ENCODE measurements at places on chromosomes 7 and 10.

GRCh38 chr10:132460691-132461090, 63.7 kb downstream of the PWWP2B start:
- no peak for DNase-seq

GRCh38 chr7:116679500-116679899, 7.5 kb downstream of the MET start:
- DNase-seq = no peak

- DNase-seq = peak; percentile 98
These were observed 551.7 kb downstream of the GRM8 start for GRCh38 chr7:126700807-126701604.

GRCh38 chr10:9786576-9786975, 1231.1 kb upstream of the CELF2 start:
- DNase-seq = peak; percentile 83

DNA sequence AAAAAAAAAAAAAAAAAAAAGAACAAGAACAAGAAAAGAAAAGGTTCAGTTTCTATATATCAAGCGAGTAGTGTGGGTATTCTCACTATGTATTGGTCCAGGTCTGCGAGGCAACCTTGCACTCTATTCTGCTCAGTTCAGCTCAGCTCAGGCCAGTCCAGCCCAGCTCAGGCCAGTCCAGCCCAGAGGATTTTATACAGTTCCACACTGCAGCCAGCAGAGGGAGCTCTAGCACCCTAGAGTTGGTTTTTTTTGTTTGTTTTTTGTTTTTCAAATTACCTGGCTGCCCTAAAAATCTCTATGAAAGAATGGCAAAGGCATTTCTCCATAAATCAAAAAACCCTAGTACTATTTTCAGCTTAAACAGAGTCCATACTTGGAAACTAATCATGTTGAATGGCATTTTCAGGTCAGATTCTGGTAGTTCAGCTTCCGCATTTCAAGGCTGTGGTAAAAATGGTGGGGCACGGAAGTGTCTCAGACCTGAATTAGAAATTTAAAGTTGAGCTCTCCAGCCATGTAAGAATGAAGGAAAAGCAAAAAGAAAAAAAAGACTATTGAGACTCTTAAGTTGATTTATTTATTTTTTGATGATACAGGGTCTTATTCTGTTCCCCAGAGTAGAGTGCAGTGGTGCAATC, 55.2 kb upstream of the GSDME start:
- peak; percentile 43 for DNase-seq

- DNase-seq = no peak
These were observed 327.5 kb upstream of the PHF14 start for GRCh38 chr7:10646194-10646593.

DNA sequence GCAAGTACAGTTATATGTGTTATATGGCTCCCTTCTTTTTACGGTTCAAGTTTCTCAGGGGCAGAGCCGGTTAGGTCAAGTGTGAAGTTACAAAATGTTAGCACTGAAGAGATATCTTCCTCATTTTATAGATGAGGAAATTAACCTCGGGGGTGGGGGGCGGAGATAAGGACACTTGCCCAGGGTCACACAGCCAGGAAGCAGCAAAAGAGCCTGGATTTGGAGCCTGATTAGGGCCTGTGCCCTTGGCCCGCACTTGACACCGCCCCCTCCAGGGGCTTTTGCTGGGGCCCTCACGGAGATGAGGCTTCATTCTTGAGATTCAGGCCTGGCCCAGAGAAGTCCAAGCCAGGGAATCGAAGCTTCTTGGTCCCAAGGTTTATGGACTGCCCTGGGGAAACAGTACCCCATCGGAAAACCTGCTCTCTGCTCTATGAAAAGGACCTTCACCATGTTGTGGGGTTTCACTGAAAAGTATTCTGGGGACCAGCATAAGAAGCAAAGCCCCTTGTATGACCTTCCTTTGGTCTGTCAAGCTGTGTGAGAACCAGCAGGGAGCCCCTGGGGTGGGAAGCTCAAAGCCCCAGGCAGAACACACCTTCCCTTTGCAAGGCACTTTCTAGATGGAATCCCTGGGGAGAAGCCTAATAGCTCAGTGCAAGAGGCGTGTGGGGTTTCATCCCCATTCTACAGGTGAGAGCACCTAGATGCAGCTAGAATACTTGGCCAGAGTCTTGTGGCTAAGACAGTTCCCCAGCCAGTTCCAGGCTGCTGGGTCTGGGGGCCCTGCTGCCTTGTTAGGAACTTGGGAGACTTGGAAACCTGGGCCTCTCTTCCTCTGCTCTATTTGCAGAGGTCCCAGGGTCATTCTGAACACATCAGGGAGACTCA, 21.9 kb downstream of the UNC5B start:
- DNase-seq = no peak

GRCh38 chr10:32338262-32338661, 8.7 kb downstream of the EPC1 start:
- DNase-seq = no peak
